WTC11 (cell line): ENCODE measurements at places on chromosomes 2 and 18. TPM values are rescaled to one million over a fixed set of nuclear protein-coding genes. Genes with fewer than 3 reads are reported as not detected.

The NETO1 gene
- total RNA-seq: 30.0 to 34.7 TPM (median 33.1 TPM) in 3 replicates

The C2orf80 gene
- 0.39 to 0.96 TPM (median 0.87 TPM) in 3 replicates for total RNA-seq

The DTNA gene
- total RNA-seq: 16.1 to 16.9 TPM (median 16.2 TPM) in 3 replicates

DNA sequence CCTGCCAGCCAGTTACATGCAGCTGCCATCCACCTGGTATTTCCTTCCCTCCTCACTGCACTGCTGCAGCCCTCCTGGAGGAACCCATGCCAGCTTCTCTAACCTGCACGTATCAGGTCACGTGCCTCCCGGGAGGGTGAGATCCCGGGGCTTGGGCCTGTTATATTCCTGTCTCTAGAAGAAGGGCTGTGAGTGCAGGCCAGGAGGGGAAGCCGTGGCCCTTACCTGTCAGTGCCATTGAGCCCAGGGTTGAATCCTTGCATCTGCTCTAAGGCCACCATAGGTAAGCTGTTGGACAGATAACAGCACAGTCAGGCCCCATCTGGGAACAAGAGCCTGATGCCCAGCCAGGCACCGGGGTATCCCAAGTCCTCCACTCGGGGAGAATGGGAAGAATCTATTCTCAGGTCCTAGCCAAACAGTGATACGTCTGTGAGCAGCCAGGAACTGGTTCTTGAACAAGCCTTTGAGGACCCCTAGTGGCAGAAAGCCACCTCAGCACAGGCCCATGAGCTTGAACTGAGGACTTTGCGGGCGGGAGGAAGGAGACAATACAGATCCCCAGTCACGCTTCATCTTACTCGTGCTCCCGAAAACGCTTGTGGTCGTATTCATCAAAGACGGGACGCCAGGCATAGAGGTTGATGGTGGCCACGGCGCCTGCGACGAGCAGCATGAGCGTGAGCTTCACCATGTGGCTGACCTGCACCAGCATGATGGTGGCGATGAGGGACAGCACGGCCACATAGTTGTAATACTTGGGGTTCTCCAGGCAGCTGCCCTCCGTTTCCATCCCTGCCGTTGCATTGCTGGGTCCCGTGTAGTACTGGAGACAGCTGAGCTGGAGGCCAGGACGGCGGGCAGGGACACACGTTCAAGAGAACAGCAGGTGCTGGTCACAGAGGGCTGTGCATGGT, 34.4 kb downstream of the CENPO start:
- peak; percentile 89 for DNase-seq

- no peak for DNase-seq
Observed at GRCh38 chr2:78896536-78896935, 129.0 kb upstream of the REG3G start.

DNA sequence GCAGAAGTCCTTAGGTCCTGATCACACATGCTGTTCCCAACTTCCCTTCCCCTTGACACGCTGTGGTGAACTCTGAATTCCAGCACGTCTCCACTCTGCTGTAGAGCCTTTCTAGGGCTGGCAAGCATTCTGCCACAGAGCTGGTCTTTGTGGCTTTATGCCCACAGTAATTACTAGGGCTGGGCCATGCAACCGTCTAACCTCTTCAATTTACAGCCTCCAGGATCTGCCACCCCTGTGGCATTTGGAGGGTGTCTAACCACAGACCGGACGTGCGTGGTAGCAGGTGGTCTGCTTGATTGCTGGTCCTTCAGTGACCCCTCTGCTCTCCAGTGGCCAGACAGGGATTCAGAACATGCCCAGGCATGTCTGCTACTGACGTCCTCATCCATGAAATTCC, 43.1 kb upstream of the TGFA start:
- no peak for DNase-seq

- DNase-seq: no peak
Observed at GRCh38 chr18:40852406-40852805, 1102.6 kb upstream of the PIK3C3 start.

GRCh38 chr2:231909631-231910030, 16.6 kb downstream of the NPPC start:
- no peak for DNase-seq

GRCh38 chr2:239729681-239730566, 295.2 kb downstream of the NDUFA10 start:
- DNase-seq: no peak

The MYCN gene
- 68.3 to 77.5 TPM (median 75.3 TPM) in 3 replicates for total RNA-seq

- peak; percentile 32 for DNase-seq
Observed at GRCh38 chr2:183172220-183172887, 48.1 kb downstream of the NUP35 start.

The KLHL29 gene
- 6.8 to 7.3 TPM (median 7.1 TPM) in 3 replicates for total RNA-seq

GRCh38 chr2:127565261-127566138, 30.0 kb downstream of the MYO7B start:
- no peak for DNase-seq

- DNase-seq: no peak
Observed at GRCh38 chr18:60197671-60198462, 174.7 kb downstream of the MC4R start.

The SP5 gene
- total RNA-seq: 1.7 to 9.7 TPM (median 7.0 TPM) in 3 replicates

DNA sequence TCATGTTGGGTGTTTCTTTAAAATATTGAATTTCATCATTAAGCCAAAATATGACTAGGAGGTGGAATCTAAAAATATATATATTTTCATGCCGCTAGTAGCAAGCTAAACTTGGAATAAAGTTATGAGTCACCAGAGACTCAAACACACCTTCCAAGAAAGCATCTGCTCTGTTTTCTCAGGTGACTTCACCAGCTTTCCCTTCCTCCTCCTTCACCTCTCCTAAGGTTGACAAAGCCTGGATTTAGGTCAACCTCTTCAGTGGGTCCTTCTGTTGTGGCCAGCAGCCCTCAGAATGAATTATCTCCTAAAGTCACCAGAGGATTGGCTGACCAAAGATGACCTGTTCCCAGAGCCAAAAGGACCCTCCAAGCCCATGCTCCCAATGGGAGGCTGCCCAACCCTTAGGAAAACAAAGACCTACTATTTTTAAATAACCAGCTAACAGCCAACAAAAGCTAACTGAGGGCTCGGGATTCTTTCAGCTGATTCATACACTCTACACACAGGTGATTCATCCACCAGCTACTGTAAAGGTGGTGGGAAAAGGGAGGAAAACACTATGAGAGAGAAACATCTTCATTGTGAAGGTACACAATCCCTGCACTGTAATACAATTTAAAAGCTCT, 113.9 kb downstream of the MYO5B start:
- DNase-seq: no peak
